ENCODE measurements at places on chromosomes 1 and 21. TPM values are rescaled to one million over a fixed set of nuclear protein-coding genes. Genes with fewer than 3 reads are reported as not detected.

DNA sequence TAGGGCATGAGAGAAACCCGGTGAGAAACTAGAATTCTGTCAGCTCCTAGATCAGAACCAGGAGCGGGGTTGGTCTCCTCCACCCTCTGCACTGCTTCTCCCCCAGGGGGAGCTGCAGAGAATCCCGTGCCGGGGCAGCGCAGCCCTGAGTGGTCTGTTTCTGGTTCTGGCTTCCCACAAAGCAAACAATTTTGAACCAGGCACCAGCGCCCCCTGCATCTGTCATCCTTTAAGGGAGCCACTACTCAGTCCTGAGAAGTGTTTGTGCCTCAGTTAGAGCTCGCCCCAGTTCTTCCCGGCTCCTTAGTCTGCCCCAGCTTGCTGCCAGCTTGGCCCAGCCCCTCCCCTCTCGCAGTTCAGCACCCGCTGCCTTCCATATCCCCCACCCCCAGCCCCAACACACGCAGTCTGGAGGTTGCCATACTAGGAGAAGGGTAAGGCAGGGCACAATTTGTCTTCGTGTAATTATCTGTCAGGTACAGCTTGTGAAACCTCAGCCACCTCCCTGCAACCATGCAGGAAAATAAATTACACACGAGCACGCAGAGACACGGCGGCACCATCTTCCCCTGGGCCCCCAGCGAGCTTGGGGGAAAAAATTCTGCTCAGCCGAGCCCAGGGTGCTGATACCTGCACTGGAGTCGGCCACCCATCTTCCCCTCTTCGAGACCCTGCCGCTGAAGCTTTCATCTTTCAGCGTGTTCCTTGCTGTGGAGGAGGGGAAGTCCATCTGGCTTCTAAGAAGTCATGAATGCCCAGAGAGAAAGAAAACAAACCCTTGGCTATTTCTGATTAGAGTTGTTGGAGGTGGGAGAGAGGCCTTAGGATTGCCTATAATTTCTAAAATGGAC, 62.6 kb upstream of the CD1D start:
- DNase-seq, result peak; percentile 64

GRCh38 chr1:41882068-41882477, 36.6 kb downstream of the HIVEP3 start:
- DNase-seq, result no peak

DNA sequence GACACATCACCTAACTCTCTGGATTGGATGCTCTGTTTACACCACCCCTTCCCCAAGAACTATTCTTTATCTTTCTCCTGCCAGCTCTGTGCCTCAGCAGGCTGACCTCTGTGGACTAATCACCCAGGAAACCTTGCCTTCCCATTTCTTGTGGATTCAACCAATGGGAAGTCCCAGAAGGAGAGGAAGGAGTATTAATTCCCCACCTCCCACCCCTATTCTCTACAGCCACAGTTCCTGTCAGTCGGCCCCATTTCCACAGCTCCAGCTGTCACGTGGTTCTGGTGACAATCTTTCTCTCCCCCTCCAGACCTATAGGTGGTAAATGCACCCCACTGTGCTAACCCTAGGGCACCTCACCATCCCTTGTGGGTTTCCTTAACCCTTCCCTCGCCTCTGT, 46.8 kb upstream of the SSBP3 start:
- DNase-seq, result no peak

DNA sequence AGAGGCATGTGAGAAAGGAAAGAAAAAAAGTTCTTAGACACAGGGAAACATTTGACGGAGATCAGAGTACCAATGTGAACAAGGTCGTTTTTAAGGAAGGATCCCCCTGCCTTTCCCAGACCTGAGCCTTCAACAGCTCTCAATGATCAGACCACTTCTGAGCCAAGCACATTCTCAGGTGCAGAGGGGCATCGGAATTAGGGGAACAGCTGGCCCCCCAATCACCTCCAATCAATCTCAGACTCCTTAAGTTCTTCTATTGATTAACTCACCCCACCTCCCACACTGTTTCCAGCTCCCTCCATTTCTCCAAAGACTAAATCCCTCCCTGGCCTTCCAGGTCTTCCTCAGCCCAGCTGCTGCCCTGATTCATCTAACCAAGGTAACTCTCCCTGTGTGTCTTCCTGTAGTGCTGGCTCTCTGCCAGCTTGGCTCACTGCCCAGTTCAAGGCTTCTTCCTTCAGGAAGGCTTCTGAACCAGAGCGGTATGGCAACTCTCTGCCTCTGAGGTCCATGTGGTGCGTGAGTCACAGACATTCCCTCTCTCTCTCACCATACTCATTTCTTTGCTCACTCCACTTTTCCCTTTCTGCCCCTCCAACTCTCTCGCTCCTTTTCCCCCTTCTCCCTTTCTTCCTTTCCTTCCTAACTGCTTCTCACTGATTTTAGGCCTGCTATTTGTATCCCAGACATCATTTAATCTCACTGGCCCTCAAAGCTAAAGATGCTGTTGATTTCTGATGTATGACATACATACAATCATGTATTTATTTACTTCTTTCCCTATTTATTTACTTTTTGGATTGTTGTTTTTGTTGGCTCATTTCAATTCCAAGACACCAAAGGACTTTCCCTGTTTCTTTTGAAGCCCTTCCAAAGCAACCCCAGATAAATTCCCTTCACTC, 18.1 kb downstream of the CFAP45 start:
- DNase-seq, result peak; percentile 99

DNA sequence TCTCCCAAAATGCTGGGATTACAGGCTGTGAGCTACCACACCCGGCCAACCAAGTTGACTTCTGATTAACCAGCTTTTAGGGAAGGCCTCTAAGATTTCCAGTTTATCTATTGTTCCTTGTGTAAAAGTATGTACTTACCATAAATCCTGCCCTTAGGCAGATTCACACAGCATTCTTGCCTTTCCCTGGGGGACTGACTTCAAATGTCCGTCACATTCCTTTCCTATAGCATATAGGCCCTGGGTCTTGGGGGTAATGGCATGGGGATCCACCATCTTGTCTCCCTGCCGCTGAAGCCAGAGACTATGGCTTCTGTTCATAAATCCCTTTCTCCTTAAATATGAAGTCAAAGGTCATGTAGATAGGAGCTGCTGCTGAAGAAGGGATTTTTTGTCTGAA, 872 bp upstream of the PINK1 start:
- no peak for DNase-seq

The GUCA2A gene
- not detected for total RNA-seq

The RUNX3 gene
- 9.5 TPM for total RNA-seq

The CXADR gene
- 16.4 TPM for total RNA-seq
